Lung (tissue), 17 donors: ENCODE measurements at places on chromosomes 12 and 14. TPM values are rescaled to one million over a fixed set of nuclear protein-coding genes. Genes with fewer than 3 reads are reported as not detected.

GRCh38 chr12:78636231-78636855 is 228.2 kb upstream of the SYT1 start:
- peak; percentile 89 for DNase-seq
- H3K36me3 ChIP-seq: no peaks in the 10 kb centered on the region
- no peak overlapping the region for H3K27ac ChIP-seq
- peaks cover 4% of the 10 kb centered on the region for H3K4me1 ChIP-seq

SERPINA9 gene
- not detected for total RNA-seq

GRCh38 chr14:20614038-20614840 is 23.1 kb upstream of the RNASE12 start:
- no peak for DNase-seq
- H3K4me3 ChIP-seq: peak overlapping the region; percentile 33
- H3K27ac ChIP-seq: peak overlapping the region; percentile 10
- H3K4me1 ChIP-seq: peaks cover 9% of the 10 kb centered on the region
- no peaks in the 10 kb centered on the region for H3K36me3 ChIP-seq

GRCh38 chr12:2165927-2166326 is 113.1 kb downstream of the CACNA1C start:
- DNase-seq: no peak
- H3K36me3 ChIP-seq: peaks cover 5% of the 10 kb centered on the region
- H3K27ac ChIP-seq: no peak overlapping the region

DNA sequence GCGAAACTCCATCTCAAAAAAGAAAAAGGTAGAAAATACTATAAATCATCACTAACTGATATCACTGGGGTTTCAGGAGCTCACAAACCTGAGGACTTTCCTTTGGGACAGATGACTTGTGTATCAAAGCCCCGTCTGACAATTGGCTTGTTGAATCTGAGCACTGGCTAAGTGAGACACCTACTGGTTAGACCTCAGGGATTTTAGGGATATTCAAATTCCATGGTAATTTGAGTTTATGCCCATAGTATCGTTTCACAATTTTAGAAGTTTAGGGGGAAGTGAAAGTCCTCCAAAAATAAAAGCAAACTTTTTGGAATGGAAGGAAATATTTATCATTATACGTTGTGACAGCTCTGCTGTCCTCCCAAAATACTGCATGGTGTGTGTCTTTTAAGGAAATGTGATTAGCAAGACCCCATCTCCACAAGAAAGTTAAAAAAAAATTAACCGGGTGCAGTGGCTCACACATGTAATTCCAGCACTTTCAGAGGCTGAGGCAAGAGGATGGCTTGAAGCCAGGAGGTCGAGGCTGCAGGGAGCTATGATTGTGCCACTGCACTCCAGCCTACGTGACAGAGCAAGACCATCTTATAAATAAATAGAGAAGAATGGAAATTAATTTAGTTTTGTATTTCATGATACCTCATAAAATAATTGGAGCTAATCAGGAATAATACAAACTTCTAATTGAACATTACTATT is 49.2 kb downstream of the FBXL14 start:
- H3K27ac ChIP-seq: no peak overlapping the region
- peak; percentile 43 for DNase-seq
- no peaks in the 10 kb centered on the region for H3K27me3 ChIP-seq
- H3K4me1 ChIP-seq: no peaks in the 10 kb centered on the region
- H3K4me3 ChIP-seq: no peak overlapping the region
- no peaks in the 10 kb centered on the region for H3K36me3 ChIP-seq

- H3K4me3 ChIP-seq: no peak overlapping the region
- H3K27me3 ChIP-seq: no peaks in the 10 kb centered on the region
- peaks cover 4% of the 10 kb centered on the region for H3K4me1 ChIP-seq
- H3K27ac ChIP-seq: no peak overlapping the region
These were observed 5.8 kb upstream of the LRP10 start for GRCh38 chr14:22865424-22866405.

DNA sequence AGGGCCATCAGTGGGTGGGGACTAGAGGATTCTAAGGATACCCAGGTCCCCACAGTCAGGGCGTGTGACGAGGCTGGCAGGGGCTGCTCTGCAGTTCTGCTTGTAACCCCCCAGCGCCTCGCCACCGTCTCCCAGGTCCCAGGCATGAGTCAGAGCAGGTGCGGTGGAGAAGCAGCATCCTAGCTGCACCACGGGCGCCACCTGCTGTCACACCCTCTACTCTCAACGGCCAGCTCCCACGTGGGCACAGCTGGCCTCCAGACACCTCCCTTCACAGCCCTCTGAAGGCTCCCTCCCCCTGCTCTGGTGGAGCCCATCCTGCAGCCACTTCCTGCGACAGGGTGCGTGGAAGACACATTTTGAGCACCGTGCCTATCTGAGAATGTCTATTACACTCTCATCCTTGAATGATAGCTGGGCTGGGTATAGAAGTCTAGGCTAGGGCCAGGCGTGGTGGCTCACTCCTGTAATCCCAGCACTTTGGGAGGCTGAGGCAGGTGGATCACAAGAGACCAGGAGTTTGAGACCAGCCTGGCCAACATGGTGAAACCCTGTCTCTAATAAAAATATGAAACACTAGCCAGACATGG is 6.9 kb upstream of the NUDT14 start:
- DNase-seq: no peak
- no peak overlapping the region for H3K27ac ChIP-seq
- no peaks in the 10 kb centered on the region for H3K4me1 ChIP-seq
- no peak overlapping the region for H3K4me3 ChIP-seq

DNA sequence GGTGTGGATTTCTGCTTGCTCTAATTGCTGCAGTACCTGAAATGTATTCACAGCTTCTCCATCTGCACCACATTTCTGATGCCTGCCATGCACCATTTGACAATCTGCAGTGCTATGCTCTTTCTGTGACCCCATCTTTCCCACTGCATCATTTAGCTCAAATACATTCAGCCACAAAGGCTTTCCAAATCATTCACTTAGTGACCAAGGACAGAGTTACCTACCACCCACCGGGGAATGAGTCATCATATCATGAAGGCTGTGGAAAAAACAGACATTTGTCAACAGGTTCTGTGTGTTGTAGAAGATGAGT is 465.5 kb upstream of the ATP2B1 start:
- H3K27ac ChIP-seq: no peak overlapping the region
- no peak overlapping the region for H3K4me3 ChIP-seq
- H3K36me3 ChIP-seq: no peaks in the 10 kb centered on the region
- H3K27me3 ChIP-seq: no peaks in the 10 kb centered on the region
- H3K4me1 ChIP-seq: no peaks in the 10 kb centered on the region

- H3K27me3 ChIP-seq: peaks cover 3% of the 10 kb centered on the region
- H3K27ac ChIP-seq: no peak overlapping the region
- no peaks in the 10 kb centered on the region for H3K4me1 ChIP-seq
- no peak overlapping the region for H3K4me3 ChIP-seq
- H3K36me3 ChIP-seq: no peaks in the 10 kb centered on the region
These were observed 74.4 kb upstream of the MAP1LC3B2 start for GRCh38 chr12:116484807-116485206.

ATL1 gene
- 5.9 TPM for total RNA-seq

GRCh38 chr12:51484119-51484518 is 59.5 kb downstream of the SLC4A8 start:
- H3K27me3 ChIP-seq: no peaks in the 10 kb centered on the region
- no peak overlapping the region for H3K27ac ChIP-seq
- H3K36me3 ChIP-seq: no peaks in the 10 kb centered on the region
- no peak overlapping the region for H3K4me3 ChIP-seq

- H3K36me3 ChIP-seq: peaks cover 58% of the 10 kb centered on the region
- no peak overlapping the region for H3K27ac ChIP-seq
- H3K4me3 ChIP-seq: no peak overlapping the region
- H3K4me1 ChIP-seq: peaks cover 7% of the 10 kb centered on the region
- no peak for DNase-seq
These were observed 6.4 kb downstream of the FKBP4 start for GRCh38 chr12:2801044-2801783.

HOXC12 gene
- not detected for total RNA-seq

- H3K36me3 ChIP-seq: no peaks in the 10 kb centered on the region
- no peaks in the 10 kb centered on the region for H3K4me1 ChIP-seq
- H3K4me3 ChIP-seq: no peak overlapping the region
- H3K27me3 ChIP-seq: no peaks in the 10 kb centered on the region
These were observed 262.8 kb downstream of the SLC16A7 start for GRCh38 chr12:59858508-59859170.

PPP2R5E gene
- 41.2 TPM for total RNA-seq

DNA sequence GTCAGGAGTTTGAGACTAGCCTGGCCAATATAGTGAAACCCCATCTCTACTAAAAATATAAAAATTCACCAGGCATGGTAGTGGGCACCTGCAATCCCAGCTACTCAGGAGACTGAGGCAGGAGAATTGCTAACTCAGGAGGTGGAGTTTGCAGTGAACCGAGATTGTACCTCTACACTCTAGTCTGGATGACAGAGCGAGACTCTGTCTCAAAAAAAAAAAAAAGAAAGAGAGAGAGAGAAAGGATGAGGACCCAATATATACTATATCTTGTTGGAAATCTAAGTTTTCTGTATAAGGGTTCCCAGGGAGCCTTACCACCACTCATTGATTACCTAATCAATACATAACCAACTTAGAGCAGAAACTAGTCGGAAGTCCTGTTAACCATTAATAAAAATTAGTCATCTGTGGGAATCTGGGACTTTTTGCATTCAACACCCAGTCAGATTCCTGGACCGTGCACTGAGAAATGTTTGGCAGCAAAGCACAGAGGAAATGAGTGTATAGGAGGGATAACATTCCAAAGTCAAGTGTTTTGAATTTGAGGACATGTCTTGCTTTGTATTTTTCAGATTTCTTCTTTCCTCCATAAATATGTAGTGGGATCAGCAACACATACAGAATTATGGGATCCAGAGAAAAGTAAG is 44.8 kb upstream of the NR2C1 start:
- no peaks in the 10 kb centered on the region for H3K36me3 ChIP-seq
- H3K4me1 ChIP-seq: peaks cover 2% of the 10 kb centered on the region
- no peak overlapping the region for H3K4me3 ChIP-seq
- peak; percentile 12 for DNase-seq
- H3K27me3 ChIP-seq: no peaks in the 10 kb centered on the region

SOS2 gene
- total RNA-seq: 25.3 TPM

- peaks cover 13% of the 10 kb centered on the region for H3K36me3 ChIP-seq
- no peak for DNase-seq
- no peak overlapping the region for H3K27ac ChIP-seq
- H3K4me3 ChIP-seq: no peak overlapping the region
- H3K4me1 ChIP-seq: peaks cover 12% of the 10 kb centered on the region
- no peaks in the 10 kb centered on the region for H3K27me3 ChIP-seq
These were observed 50.7 kb downstream of the SENP1 start for GRCh38 chr12:48054955-48055821.

DNA sequence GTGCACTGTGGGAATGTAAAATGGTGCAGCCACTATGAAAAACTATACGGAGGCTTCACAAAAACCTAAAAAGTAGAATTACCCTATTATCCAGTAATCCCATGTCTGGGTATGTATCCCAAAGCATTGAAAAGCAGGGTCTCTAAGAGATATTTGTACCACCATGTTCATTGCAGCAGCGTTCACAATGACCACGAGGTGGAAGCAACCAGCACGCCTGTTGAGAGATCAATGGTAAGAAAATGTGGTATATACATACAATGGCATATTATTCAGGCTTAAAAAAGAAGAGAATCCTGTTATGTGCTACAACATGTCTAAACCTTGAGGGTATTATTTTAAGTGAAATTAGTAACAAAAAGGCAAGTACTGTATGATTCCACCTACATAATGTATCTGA is 910 bp upstream of the NOPCHAP1 start:
- peaks cover 7% of the 10 kb centered on the region for H3K36me3 ChIP-seq
- no peaks in the 10 kb centered on the region for H3K4me1 ChIP-seq
- no peak overlapping the region for H3K4me3 ChIP-seq
- no peak for DNase-seq

INHBE gene
- total RNA-seq: 0.12 TPM

- no peaks in the 10 kb centered on the region for H3K27me3 ChIP-seq
- no peak for DNase-seq
- no peaks in the 10 kb centered on the region for H3K4me1 ChIP-seq
- H3K27ac ChIP-seq: no peak overlapping the region
These were observed 41.5 kb downstream of the RNFT2 start for GRCh38 chr12:116779597-116779996.

DNA sequence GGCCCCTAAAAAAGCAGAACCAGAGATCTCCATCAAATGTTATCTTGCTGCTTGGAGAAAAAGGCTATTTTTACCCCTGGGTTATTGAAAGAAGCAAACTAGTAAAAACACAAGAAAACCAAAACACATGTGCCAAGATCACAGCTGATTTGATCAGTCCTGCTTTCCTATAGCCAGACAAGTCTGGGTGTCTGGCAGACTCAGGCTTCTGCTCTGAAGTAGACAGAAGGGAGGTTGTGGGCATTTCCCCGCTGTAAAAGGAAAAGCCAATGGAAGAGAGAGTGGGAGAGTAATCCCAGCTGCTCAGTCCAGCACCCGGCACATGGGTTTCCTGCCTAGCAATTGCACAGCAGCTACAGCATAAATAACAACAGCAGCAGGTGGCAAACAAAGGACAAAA is 177.9 kb downstream of the PHLDA1 start:
- no peaks in the 10 kb centered on the region for H3K36me3 ChIP-seq
- no peaks in the 10 kb centered on the region for H3K27me3 ChIP-seq
- H3K4me1 ChIP-seq: peaks cover 8% of the 10 kb centered on the region
- H3K4me3 ChIP-seq: no peak overlapping the region
- peak; percentile 67 for DNase-seq
- no peak overlapping the region for H3K27ac ChIP-seq

DNA sequence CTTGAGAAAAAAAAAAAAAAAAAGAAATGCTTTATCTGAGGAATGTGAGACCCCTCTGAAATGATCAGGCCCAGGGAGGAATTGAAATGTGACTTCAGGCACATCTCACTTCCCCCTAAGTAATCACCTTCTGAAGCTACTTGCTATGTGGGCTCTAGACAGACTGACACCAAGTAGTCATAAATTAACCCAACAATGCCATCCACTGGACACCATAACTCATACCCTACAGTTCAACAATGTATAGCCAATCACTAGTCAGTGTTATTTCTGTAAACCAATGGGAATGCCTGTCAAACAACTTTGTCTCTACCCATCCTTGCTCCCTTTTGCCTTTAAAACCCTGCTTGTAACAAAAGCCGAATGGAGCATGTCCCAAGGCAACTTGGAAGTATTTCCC is 182.7 kb upstream of the TMPO start:
- H3K4me3 ChIP-seq: no peak overlapping the region
- H3K36me3 ChIP-seq: no peaks in the 10 kb centered on the region
- H3K27ac ChIP-seq: no peak overlapping the region
- no peaks in the 10 kb centered on the region for H3K4me1 ChIP-seq
- no peak for DNase-seq
- no peaks in the 10 kb centered on the region for H3K27me3 ChIP-seq

TM9SF1 gene
- total RNA-seq: 42.3 TPM
